ENCODE measurements at places on chromosomes 1 and 21. TPM values are rescaled to one million over a fixed set of nuclear protein-coding genes. Genes with fewer than 3 reads are reported as not detected.

The WDR64 gene
- 0.25 TPM for total RNA-seq

The KCNJ15 gene
- total RNA-seq = 0.44 TPM

The LRRC7 gene
- 0.46 TPM for total RNA-seq

The PKP1 gene
- total RNA-seq = 0.27 TPM

The NPL gene
- total RNA-seq = 12.1 TPM

The KRTAP19-1 gene
- not detected for total RNA-seq

DNA sequence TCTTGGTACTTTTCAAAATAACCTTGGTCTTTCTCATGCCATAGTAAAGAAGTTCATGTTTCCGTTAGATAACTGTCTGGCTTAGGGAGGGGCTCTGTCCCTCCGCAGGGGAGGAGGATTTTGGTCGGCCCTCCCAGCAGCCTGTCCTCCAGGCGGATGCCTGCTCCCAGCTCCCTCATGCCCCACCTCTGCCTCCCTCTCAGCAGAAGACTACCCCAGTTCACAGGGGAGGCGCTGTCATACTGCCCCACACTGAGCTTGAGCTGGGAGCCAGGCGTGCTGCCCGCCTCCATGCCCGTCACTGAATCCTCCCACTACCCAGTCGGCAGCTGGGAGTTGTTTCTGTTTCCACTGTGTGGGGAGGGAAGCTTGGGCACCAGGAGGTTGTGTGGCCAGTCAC lies 127.3 kb downstream of the CAMTA1 start:
- DNase-seq = no peak

GRCh38 chr1:163875927-163876320 lies 554.2 kb downstream of the NUF2 start:
- DNase-seq = no peak

DNA sequence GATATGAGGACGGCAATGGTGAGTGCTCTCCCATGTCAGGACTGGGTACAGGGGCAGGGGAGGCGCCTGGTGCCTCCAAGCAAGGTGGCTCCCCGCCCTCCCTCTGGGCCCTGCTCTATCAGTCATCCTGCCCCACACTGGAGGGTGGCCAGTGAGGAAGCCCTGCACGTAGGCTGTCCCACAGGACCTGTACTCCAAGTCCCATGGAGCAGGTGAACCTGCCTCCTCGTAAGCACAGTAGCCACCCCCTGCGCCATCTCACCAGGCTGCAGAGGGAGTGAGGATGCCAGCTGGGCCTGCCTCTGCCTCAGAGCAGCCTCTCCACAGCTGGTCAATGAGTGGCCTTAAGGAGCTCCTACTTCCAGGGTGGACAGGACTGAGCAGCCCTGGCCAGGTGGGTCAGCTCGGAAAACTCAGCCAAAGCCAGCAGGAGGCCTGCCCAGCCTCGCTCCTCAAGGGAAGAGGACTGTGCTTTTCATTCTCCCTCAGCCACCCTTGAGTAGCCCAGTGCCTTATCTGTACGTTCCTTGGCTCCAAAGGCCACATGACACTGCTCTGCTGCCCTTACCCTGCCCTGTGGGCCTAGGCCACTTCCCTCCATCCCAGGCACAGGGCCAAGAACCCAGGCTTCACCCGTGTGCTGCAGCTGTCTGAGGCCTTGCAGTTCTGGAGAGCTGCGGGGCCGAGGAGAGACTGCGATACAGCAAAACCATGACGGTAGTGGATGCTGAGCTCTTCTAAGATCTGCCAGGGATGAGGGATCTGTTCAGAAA lies 39.6 kb downstream of the SLC45A1 start:
- no peak for DNase-seq

DNA sequence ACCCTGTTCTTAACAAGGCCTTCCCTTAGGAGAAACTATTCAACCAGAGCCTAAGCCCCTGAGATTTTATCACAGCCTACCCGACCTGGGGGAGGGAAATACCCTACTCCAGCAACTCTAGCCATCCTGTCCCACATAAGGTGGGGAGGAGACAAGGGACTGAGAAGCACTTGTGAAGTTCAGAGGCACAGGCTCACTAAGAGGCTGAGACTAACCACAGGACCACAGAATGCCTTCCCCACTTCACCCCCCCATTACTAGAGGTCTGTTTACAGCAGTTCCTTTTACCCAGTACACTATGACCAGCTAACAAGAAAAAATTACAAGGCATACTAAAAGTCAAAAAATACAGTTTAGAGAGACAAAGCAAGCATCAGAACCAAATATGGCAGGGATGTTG lies 86.8 kb downstream of the TEX35 start:
- no peak for DNase-seq

GRCh38 chr21:17576080-17576835 lies 36.4 kb downstream of the BTG3 start:
- no peak for DNase-seq

- no peak for DNase-seq
Observed at GRCh38 chr1:39134768-39135333, 69.6 kb upstream of the MACF1 start.

- no peak for DNase-seq
Observed at GRCh38 chr1:114448370-114449036, 62.5 kb downstream of the TRIM33 start.

DNA sequence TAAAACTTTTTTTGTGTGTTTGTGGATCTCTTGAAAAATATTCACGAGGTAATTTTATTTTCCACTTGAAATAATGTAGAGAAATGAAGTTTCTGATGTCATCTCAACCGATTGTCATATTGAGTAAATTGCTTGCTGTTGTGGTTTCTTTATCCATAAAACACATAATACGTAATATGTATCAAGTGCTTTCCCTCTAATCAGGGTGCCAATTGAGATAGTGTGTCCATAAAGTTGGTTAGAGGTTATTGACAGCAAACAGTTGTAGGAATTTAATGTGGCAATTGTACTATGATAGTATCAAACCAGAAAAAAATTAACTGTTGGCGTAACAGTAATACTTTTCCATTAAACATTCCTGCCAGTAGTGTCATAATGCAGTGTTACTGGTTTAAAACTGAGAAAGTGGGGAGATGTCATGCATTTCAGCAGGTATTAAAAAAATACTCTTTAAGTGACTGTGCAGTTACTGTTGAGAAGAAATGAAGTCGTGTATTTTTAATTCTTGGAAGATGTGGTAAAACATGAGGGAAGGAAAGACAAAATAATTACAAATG lies 38.3 kb downstream of the USP25 start:
- DNase-seq = no peak

DNA sequence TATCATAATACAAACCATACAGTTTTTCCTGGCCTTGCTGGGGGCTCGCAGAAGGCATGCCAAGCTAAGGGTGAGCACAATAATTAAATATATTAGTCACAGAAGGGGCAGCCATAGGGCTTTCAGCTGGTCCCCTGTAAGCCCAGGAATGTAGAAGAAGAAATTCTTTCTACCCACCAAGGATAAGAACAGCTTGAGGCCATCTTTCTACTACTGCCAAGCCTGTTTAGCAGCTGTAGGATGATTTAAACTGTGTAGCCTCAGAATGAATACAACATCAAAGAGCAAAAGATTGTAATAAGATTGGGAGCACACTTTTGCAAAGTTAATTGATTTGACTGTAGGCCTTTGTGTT lies 171.5 kb downstream of the LRRC7 start:
- no peak for DNase-seq

DNA sequence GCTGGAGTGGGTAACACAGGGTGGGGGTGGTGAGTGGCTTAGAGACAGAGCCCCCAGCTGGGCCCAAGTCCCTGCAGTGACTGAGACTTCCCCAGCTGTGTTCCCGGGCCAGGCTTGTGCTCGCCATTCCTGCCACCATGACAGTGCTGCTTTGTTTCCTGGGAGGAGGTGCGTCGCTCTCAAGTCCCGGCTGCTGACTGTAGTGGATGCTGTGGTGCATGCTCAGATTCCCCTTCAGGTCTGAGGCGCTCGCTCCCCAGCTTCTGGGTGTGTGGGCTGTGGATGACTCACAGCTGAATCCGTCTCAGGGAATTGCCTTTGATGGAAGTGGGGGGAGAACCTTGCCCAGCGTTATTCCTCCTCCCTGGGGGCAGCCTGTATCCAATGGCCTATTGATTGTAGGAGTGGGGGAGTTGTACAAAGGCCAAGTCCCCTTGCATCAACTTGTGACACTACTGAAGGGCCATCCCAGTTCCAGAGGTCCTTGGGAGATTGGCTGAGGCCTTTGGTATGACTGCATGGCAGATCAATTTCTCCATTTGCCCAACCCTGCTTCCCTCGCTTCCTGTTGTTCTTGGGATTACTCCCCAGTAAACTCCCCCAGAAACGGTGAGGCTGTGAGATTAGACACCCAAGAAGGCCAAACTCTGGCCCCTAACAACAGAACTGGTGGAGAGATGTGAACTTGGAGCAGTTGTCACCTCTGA lies 17.8 kb upstream of the POU3F1 start:
- no peak for DNase-seq

DNA sequence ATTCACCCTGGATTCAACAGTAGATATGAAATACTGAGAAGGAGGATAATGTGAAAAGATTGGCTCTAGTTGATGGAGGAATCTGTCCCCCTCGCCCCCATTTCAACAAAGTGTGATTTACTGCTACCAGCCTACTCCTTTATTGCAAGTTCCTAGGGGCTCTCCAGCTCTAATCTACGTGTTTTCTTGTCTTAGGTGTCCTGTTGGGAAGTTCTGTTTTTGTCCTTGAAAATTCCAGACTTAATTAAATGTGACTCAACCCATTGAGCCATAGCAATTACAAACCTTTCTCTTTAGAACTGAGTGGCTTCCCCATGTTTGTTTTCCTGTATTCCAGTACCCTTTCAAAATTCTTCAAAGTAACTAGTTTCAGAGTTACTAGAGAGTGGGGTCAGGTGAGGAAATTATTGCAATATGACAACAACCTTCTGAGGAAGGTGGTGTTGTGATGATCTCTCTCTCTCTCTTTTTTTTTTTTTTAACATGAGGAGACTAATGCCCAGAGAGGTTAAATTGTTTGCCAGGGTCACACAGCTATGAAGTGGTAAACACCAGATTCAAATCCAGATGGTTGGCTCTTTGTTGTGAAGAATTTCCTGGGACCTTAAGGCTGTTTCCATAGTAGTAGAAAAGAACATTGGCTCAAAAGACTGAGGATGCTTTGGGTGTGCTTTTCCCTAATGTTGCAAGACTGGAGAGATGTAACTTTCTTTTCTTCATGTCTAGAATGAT lies 3.5 kb downstream of the RGL1 start:
- no peak for DNase-seq
